GM13976 (cell line): ENCODE measurements at places on chromosomes 12 and 14.

GRCh38 chr12:40058721-40059190 is 47.1 kb downstream of the SLC2A13 start:
- no peak for DNase-seq

- no peak for DNase-seq
Measured at GRCh38 chr12:5806371-5807089, 138.5 kb downstream of the ANO2 start.

DNA sequence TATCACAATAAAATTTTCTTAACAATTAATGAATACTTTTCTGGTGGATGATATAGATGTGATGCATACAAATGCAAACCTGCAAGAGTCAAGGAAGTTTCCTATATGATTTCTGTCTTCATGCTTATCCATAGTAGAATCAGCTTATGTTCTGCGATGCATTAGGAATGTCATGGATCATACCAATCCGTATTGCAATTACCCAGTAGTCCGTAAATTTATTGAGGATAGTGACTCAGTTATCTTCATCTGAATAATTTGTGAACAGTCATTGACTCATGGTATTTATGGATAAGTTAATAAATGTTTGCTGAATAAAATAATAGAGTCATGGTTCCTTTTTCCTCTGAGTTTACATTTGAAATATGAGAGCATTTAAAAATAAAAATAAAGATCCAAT is 483.4 kb downstream of the LRFN5 start:
- no peak for DNase-seq

DNA sequence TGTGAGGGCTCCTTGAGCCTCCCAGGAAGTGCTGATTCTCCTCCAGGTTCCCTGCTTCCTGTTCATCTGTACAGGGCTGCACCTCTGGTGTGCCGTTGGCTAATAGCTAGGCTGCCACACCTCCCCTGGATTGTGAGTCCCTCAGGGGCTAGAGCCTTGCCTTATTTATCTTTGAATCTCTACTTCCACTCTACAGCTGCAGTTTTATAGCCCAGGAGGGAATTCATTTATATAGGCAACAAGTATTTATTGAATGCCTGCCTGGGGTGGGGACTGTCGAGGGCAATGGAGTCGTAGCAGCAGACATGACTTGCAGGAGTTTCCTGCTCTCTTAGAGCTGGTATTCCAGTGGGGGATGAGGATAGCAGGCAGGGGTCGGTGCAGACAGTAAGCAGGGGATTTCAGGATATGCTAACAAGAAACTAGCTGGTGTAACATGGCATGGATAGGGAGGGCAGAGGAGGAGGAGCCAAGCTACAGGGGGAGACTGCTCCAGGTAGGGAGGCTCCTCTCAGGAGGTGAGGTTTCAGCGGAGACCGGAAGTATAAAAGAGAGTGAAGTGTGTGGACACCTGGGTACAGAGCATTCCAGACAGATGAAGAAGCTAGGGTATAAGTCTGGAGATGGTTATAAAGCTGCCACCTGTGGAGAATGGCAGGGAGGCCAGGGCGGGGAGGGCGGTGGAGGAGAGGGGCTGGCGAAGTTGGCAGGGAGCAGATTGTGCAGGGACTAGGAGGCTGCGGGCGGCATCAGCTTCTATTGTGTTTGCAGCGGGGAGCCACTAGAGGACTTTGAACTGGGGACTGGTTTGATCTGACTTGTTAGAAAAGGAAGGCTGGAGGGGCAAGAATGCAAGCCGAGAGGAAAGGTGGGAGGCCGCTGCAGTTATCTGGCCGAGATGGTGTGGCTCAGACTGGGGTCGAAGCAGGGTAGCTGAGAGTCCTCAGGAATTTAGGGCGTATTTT is 17.2 kb downstream of the USP30 start:
- no peak for DNase-seq
